NCI-H510A (cell line): ENCODE measurements at places on chromosomes 12 and 14.

GRCh38 chr12:93366422-93366821 is 11.3 kb upstream of the NUDT4 start:
- DNase-seq = no peak

DNA sequence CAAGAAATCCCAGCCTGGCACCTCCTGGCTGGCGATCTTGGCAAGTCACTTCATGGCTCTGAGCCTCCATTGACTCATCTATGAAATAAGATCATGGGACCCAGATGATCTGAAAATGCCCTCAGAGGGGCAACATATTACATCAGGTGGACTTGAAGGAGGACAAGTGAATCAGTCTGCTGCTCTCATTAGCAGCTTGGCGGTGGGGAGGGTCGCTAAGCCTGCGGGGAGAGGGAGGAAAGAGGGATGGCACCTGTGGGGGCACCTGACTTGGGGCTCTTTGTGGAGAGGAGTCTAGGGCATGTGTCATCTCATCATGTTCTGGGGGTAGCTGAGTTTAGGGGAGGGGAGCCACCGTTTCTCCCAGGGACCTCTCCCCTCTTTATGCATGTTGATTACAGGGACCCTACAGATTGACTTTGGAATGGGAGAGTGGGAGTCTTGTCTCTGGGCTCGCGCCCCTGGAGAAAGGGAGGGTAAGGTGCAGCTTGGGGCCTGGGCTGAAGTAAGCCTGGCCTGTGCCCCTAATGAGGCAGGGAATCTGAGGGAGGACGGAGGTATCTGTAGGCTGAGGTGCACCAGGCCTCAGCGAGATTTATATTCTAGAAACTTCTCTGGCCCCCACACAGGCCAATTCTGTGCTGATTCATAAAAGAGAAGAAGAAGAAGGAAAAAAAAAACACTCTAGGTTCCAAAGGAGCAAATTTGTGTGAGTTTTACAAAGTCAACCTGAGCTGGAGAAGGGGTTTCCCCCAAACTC is 29.3 kb upstream of the BATF start:
- no peak for DNase-seq

GRCh38 chr14:31876741-31877140 is 200.4 kb upstream of the ARHGAP5 start:
- DNase-seq = no peak

DNA sequence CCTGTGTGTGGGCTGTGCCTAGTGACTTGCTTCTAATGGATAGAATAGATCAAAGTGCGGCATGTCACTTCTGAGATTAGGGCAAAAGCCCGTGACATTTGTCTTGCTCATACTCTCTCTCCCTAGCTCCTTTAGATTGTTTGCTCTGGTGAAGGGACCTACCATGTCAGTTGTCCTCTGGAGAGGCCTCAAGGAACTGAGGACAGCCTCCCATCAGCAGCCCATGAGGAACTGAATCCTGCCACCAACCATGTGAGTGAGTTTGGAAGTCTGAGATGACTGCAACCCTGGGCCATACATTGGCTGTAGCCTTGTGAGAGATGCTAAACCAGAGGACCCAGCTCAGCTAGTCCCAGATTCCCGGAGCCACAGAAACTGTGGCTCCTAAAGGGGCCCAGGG is 101.6 kb upstream of the ESRRB start:
- no peak for DNase-seq

- no peak for DNase-seq
Observed at GRCh38 chr14:74203639-74204038, 35.6 kb upstream of the VSX2 start.

DNA sequence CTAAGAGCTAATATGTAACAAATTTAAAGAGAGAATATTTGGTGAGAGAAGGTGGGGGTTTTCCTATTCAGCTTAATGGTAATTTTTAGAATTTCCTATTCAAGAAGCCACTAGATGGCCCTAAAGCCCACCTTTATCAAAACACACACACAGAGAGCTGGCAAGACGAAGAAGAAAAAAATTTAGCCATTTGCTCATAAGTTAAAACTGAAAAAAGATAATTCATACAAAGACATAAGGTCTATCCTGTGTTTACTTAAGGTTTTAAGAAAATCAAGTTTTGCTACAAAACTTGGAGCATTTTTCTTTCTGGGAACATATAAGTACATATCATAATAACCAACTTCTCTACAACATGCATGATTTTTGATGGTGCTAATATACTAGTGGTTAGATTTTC is 46.8 kb upstream of the PCED1B start:
- no peak for DNase-seq

GRCh38 chr14:98270201-98270600 is 1001.8 kb downstream of the BCL11B start:
- DNase-seq = no peak
